ENCODE measurements at places on chromosomes 5 and 9.

DNA sequence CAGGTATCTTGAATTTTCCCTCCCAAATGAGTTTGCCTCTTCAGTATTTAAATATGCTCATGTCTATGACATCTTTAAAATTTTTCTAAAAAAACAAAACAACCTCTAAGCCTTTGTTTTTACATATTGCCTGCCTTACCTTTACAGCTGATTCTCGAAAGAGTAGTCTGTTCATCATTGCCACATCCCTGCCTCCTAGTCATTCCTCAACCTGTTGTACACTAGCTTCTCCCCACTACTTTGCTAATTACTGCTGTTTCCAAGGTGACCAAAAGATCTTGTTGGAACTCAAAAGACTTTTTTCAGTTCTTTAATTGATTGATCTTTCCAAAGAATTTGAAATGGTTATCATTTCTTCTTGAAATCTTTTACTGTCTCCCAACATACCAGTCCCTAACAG lies 1.9 kb upstream of the NADK2 start:
- DNase-seq = no peak

DNA sequence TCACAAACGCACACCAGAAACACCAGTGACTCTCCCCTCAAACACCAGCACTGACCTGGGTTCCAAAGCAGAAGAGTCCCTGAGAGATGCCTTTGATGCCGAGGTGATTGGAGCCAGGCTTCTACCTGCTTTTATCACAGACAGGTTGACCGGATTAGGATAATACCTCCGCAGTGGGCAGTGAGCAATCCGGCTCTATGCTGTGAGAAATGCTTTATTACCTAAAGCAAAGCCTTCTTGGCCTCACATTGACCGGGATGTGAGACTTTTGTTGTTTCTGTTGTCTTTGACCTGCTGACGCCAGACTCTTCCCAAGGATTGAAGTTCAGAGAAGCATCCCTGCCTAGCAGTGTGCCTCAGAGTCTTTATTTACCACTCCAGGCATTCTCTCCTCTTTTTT lies 320.3 kb upstream of the CLINT1 start:
- no peak for DNase-seq

GRCh38 chr9:113978725-113979342 lies 99.3 kb downstream of the AMBP start:
- DNase-seq = no peak

GRCh38 chr5:67286006-67286405 lies 89.4 kb upstream of the CD180 start:
- DNase-seq = no peak

Data from NCI-H1930 (cell line).